ENCODE measurements at places on chromosomes 3 and 15.

DNA sequence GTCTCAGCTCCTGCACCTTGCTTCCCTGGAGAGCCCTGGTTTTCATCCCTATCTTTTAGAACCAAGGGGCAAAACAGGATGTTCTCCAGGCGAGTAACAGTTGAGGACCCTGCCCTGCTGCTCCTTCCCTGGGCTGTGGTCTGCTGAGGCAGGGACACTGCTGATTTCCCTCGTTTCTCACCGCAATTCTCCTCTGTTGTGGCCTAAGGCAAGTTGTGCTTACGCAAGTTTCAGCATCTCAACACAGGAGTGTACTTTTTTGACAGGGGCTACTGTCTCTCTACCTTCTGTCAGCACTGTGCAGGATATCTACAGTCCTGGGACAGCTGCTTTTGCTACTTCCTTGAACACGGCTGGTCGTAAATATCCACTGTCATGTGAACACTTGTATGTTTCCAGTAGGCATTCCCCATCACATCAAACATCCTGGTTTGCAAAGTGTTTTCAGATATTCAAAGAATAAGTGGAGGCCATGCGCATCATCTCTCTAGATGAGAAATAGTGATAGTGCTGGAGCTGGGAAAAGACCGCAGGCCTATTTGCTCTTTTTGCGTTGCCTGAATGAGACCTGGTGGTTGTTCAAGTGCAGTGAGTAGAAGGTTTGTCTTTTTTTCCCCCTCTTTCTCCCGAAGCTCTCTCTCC lies 110.1 kb upstream of the PLXNA1 start:
- DNase-seq, result no peak

- no peak for DNase-seq
Measured at GRCh38 chr15:98150536-98150935, 190.0 kb downstream of the ARRDC4 start.

GRCh38 chr3:184491011-184491576 lies 70.5 kb upstream of the EPHB3 start:
- no peak for DNase-seq

DNA sequence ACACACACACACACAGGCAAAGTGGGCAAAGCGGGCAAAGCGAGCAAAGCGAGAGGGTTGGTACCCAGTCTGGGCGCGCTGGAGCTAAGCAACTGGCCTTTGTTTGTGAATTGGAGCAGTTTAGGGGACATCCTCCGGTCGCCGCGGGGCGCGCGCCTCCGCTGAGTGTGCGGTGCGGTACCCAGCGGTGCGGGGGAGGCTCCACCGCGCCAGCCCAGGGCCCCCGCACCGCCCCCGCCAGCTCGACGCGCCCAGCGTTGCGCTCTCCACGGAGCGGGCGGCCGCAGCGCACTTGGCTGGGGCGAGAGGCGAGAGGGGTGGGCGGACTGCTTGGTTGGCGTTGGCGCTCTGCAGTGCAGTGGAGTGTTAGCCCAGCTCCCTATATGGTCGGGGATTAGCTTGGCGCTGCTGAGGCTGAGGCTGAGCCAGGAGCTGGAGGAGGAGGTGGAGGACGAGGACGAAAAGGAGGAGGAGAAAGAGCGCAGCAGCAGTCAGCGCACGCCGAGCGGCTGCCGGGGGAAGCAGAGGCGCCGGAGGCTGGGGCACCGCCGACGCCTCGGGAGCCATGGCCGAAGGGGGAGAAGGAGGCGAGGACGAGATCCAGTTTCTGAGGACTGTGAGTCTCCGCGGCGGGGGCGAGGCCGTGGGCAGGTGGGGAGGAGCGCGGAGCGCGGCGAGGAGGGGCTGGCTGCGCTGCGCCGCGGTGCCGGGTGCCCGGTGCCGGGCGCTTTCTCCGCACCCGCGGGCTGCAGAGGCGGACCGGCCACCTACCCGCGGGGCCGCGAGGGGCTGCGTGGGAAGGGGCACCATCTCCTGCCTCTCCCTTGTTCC lies at the start of gene RYR3:
RYR3 (plus strand) TSS at position 487 of the 831 bp plus-strand sequence; CDS start at position 566, 79 bp downstream.
- no peak for DNase-seq

DNA sequence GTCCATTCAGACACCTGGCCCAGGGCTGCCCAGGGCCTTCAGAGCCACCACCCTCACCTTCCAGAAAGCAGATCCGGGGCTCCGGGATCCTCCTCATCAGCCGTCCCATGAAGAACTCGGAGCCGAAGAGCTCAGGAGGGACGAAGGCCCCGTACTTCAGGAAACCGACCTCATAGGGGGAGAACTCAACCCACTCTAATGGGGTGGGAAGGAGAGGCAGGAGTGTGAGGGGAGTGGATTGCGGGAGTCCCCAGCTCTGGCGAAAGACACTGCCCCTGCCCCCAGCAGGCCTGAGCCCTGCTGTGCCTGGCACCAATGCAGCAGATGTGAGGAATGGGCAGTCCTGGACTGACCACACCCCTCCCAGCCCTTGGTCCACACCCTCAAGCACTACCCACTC lies 22.6 kb downstream of the PLA2G4D start:
- no peak for DNase-seq

GRCh38 chr3:148173851-148174250 lies 523.9 kb upstream of the AGTR1 start:
- no peak for DNase-seq

GRCh38 chr15:96369825-96370621 lies 39.5 kb downstream of the NR2F2 start:
- no peak for DNase-seq

DNA sequence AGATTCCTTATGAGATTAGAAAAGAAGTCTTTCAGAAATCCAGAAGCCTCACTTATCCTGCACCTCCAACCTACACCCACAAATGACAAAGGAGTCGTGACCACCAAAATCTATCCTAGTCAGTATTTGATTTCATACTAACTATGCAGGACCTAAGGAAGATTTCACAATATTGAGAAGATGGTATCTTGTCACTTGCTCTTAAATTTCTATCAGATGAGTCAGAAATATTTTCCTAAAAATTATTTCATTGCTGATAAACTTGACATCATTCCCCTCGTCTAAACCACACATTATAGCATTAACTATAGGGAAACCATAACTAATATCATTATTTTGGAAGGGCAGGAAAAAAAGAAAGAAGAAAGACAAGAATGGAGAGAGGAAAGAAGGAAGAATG lies 138.0 kb upstream of the THBS1 start:
- no peak for DNase-seq

GRCh38 chr3:170507063-170507462 lies 78.8 kb downstream of the SLC7A14 start:
- no peak for DNase-seq

GRCh38 chr15:41019174-41019573 lies 65.9 kb downstream of the CHAC1 start:
- DNase-seq, result no peak

GRCh38 chr3:97822359-97822775 lies 556 bp downstream of the CRYBG3 start:
- DNase-seq, result no peak

- no peak for DNase-seq
Measured at GRCh38 chr15:73987250-73987649, 4.8 kb downstream of the STOML1 start.

DNA sequence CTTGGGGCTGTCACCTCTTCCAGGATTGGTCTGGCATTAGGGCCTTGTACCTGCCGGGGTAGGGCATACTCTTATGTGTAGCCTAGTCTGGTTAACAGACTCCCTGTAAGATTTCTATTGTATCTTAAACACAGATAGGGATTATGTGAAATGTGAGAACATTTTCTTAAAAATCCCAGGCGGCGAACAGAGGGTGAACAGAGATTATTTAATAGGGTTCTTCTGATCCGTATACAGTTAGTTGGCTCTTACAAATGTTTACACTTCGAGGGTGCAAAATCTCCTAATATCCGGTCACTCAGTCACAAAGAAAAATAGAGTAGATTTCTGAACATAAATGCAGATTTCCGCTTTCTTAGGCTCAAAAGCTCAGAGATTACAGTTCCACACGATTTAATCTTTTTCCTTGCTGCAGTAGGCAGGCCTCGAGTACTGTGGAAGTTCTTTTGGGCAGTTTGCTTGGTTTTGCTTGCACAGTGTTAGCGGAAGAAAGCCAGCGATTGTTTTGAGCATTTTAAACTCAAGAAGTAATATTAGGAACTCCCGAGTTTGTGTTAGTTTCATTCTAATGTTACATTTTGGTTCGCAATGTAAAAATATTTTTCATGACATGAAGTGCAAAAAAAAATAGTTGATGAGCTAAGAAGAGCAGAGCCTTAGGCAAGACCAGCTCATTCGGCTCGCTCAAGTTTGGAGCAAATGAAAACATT lies 993 bp downstream of the PLCL2 start:
- no peak for DNase-seq

DNA sequence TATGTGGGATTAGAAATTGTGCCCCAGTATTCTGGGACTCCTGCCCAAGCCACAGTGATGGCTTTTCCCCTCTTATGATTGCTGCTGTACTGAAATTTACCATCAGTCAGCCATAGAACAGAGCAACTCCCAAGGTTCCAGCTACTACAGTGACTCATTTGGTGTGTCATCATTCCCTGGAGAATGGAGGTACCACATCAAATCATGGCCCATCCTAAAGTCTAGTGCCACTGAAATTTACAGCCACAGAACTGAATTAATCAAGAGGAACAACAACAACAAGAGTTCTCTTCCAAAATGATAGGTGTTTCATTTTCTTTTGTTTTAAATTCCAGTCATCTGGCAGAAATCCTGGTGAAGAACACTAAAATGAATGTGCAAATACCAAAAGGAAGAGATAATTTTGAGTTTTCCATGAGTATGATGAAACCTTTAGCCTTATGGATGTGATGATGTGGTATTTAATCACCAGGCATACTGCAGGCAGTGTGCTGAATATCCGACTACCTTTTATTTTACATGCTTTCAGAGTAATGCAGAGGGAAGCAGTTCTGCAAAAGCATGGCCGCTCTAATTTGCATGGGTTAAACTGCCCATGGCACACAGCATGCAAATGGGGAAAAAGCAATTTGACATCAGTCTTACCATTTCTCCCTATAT lies 75.6 kb upstream of the SLC2A2 start:
- no peak for DNase-seq

GRCh38 chr3:194957743-194958240 lies 272.1 kb downstream of the FAM43A start:
- DNase-seq, result no peak

DNA sequence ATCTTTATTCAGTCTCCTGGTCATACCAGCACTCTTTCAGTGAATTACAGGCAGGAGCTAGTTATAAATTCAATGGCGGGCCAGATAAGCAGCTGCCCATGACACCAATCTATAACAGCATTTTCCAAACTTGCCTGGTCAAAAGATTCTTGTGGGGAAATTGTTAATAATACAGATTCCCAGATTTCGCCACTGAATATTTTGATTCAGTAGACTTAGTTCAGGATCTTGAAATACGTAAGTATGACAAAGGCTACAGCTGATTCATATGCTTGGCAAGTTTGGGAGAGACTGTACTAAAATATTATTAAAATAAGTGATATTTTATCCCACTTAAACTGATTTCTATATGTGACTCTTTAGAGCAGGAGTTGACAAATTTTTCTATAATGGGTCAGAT lies 119.3 kb downstream of the TMCO5A start:
- DNase-seq, result no peak

GRCh38 chr3:14929310-14930074 lies 17.9 kb upstream of the NR2C2 start:
- DNase-seq, result no peak

DNA sequence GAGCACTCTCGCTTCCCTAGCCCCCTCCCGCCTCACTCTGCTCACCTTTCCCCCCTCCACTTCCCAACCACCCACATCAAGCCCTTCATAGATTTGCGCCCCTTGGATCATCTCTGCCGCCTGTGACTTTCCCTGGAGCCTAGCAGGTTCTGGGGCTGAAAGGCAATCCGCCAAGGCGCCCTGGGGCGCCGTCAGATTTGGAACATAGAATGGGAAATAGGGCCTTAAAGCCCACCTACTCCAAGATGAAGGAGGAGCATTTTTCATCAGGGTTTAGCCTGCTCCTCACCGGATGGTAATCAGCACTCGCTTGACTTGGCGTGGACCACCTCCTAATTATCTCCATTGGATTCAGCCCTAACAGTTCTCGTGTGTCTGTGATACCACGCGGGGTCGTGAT lies 1.3 kb downstream of the CPNE4 start:
- DNase-seq, result no peak

- peak; percentile 65 for DNase-seq
Measured at GRCh38 chr3:187741403-187742350, 3.6 kb downstream of the BCL6 start.

GRCh38 chr3:181725830-181726229 lies 14.1 kb downstream of the SOX2 start:
- no peak for DNase-seq

- DNase-seq, result no peak
Measured at GRCh38 chr15:77993374-77993911, 84.1 kb downstream of the TBC1D2B start.

GRCh38 chr3:66797889-66798560 lies 200.1 kb upstream of the KBTBD8 start:
- no peak for DNase-seq

GRCh38 chr3:11206316-11206715 lies 52.0 kb downstream of the HRH1 start:
- DNase-seq, result no peak

DNA sequence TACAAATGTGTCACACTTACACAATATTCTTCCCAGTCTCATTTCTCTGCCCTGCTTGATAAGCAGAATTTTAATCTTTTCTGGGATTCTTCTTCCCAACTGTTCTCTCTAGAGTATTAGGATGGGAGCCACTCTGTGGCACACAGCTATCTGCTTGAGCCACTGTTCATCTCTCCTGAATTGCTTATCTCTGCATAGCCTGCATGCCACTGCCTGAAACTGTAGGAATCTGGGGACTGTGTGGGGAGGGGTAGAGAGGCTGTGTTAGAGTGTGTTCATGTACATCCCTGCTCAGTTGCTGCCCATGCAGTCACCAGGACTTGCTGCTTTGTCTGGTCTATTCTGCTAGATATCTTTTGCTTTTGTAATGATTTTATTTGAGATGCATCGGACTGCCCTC lies 2.3 kb upstream of the OR4F6 start:
- DNase-seq, result no peak

DNA sequence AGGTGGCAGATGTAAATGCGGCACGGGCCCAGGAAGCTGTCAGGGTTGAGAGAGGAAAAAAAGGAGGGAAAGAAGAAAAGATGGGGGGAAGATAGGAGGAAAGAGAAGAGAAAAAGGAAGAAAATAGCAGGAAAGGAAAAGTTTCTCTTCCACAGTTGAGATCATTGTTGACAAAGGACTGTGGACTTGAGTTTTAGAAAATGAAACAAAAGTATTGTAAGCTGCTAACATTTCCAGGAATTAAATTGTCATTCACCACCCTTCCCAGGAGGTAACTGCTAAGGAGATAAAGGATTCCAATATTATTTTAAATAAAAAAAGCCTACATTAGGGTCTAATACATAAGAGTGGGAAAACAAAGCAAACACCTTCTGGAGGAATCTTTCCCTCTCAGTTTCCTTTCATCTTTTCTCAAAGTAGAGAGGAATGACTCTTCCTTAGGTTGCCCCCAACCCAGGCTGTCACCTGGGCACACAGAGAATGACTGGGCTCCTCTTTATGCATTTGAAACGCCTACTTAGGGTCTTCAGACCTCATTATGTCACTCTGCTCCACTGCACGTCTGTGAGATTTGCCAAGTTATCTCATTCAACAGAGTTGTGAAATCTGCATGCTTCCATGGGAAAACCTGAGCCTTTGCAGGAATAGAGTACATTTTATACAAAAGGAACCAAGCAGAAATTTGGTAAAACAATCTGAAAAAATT lies 194.0 kb downstream of the TNIK start:
- DNase-seq, result no peak

GRCh38 chr15:29821416-29822099 lies 710 bp downstream of the TJP1 start:
- no peak for DNase-seq

GRCh38 chr3:3800685-3801493 lies 1.7 kb downstream of the LRRN1 start:
- DNase-seq, result no peak

Data from T-helper 2 cell (primary cell).